ENCODE measurements at places on chromosomes 1 and 21.

DNA sequence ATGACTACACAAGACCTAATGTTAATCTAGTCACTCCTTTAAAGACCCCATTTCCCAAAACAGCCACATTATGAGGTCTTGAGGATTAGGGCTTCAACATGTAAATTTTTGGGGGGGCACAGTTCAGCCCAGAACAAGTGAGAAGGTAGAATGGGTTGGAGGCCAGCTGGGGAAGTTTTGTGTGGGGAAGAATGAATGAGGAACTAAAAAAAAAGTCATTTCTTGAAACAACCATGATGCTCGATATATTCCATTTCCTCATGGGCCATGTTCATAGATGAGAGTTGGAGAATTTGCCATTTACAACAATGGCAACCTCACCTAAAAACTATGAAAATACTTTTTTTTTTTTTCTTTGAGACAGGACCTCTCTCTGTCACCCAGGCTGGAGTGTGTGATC is 14.5 kb downstream of the NLRP3 start:
- DNase-seq: no peak

- no peak for DNase-seq
Observed at GRCh38 chr1:7295946-7296345, 475.1 kb upstream of the VAMP3 start.

- no peak for DNase-seq
Observed at GRCh38 chr1:246678816-246679793, 45.1 kb upstream of the SCCPDH start.

DNA sequence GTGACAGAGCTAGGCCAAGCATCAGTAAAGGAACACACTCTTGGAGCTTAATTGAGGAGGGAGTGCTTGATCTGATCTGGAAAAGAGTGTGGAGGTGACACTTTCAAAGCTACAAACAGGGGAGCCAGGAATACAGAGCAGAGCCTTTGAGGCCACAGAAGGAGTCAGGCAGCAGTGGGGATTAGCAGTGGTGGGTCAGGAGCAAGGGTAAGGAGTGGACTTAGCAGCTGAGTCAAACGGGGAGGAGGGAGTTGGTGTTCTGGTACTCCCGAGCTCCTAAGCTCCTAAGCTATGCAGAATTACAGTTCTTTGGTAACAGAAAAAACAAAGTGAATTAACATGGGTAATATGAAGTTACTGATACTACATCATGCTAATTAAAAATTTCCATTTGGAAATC is 14.5 kb downstream of the RAB4A start:
- no peak for DNase-seq

GRCh38 chr1:46677339-46677738 is 5.7 kb downstream of the TEX38 start:
- no peak for DNase-seq

DNA sequence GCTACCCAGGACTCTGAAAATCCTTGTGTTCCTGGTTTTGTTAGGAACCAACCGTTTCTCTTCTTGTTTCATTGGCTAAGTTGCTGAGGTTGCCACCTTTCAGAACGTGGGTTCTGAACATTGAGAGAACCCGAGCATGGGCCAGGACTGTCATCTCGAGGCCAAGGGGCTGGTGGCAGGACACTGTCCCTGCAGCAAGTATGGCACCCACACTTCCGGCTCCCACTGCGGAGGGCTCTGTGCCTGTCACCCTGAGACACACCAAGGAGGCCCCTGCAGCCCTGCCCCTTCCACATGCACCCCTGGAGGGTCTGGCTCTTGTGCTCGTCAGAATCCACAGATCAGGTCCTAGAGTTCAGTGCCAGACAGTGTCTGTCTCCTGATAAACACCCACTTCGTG is 39.1 kb upstream of the LRRC3 start:
- no peak for DNase-seq

GRCh38 chr1:175865041-175865766 is 121.8 kb upstream of the TNR start:
- DNase-seq: no peak

GRCh38 chr1:208008534-208008933 is 97.6 kb upstream of the CD34 start:
- no peak for DNase-seq

- DNase-seq: no peak
Observed at GRCh38 chr21:34949499-34949898, 99.6 kb downstream of the RUNX1 start.

- DNase-seq: no peak
Observed at GRCh38 chr1:67843331-67843730, 10.1 kb upstream of the GNG12 start.

GRCh38 chr1:222416001-222416791 is 131.7 kb downstream of the HHIPL2 start:
- no peak for DNase-seq

DNA sequence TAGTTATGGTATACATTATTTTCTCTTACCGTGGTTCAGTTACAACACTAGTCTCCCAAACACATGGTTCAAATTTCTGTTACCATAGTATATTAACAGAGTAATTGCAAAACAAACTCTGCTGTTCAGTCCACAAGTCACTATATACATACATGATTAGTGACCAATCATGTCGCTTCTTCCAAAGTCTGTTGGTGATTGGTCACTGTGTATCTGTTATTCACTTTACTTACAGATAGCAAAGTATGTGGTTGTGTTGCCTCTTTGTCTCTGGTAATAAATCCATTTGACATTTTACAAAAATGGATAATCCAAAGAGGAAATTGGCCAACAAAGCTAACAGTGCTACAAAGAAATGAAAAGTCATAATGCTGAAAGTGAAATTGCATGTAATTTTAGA is 107.2 kb downstream of the RABGAP1L start:
- DNase-seq: no peak

- no peak for DNase-seq
Observed at GRCh38 chr1:58619286-58620054, 42.4 kb upstream of the TACSTD2 start.

GRCh38 chr1:160522136-160522535 is 919 bp downstream of the SLAMF6 start:
- DNase-seq: no peak

DNA sequence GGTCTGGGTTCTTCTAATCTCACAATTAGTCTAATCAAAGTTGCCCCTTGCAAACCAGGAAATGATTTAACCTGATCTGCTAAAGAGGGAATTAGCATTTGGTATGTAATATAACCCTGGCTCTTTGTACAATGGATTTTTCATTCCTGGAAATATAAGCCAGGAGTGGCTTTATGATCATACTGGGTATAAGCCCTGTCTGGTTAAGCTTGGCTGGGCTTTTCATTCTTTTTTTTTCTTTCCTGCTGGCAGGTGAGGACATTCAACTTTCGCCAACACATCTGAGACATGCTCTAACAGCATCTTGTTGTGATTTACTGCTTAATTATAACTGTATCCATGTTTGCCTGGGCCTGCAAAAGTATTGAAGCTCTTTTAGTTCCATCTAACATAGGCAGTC is 20.4 kb upstream of the SDE2 start:
- no peak for DNase-seq

- DNase-seq: no peak
Observed at GRCh38 chr1:202170726-202171125, 10.3 kb upstream of the PTPN7 start.

GRCh38 chr1:207920444-207921021 is 9.6 kb upstream of the CD34 start:
- DNase-seq: no peak

- no peak for DNase-seq
Observed at GRCh38 chr1:175842550-175842949, 99.2 kb upstream of the TNR start.

GRCh38 chr1:181424786-181425403 is 58.4 kb upstream of the CACNA1E start:
- peak; percentile 64 for DNase-seq

GRCh38 chr1:153510984-153511410 is 24.8 kb downstream of the S100A6 start:
- DNase-seq: peak; percentile 76

DNA sequence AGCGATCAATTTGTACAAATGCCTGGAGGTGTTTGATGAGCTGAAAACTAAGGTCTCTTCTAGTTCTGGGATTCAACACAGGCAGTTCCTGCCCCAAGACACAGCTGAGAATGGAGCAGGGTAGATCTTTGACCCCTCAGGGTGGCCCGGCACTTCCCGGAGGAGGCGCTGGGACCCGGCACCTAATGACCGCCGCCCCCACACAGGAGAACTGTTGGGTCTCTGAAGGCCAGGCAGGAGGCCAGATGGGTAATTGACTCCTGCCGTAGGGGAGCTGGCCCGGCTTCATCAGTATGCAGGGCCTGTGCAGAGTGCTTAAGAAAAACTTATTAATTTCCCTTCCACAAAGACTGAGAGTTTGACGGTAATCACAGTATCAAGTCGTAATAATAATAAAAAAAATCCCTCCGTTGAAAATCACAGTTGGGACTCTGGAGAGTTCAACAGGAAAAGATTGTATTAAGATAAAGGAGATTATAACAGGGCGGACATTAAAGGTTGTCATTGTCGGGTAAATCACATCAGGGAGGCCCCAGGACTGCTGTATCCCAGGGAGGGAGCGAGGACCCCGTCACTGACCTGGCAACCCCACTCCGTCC is 51.7 kb downstream of the UBIAD1 start:
- no peak for DNase-seq

- DNase-seq: no peak
Observed at GRCh38 chr1:26161415-26162219, 2.7 kb downstream of the FAM110D start.

DNA sequence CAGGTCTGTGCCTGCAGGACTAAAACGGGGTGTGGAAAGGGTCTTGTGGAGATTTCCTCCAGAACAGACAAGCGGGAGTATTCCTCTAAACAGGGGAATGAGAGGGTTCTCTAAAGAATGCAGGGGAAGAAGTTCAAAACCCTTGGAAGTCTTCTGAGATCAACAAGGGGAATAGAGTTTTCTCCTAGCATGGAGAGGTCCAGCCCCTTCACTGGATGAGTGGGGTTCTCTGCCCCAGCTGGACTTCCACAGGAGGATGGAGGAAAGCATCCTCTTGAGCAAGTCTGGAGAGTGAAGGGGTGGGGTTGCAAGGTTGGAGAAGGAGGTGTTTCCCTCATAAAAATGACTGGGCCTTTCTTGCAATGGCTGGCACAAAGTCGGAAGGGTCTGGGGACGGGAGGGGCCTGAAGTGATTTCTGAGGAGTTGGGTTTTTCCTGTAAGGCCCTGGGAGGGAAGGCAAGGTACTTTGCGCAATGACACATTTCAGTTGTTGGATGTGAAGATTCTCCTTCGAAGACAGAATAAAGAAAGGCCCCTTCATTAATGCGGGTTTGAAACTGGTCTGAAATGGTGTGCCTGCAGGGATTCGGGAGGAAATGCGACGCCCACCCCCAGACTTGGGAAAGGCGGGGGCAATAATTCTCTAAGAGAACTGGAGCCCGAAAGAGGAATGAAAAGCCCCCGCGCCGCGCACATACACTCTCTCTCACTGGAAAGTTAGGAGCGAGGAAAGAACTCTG is 884 bp downstream of the SPATA6 start:
- DNase-seq: peak; percentile 18

DNA sequence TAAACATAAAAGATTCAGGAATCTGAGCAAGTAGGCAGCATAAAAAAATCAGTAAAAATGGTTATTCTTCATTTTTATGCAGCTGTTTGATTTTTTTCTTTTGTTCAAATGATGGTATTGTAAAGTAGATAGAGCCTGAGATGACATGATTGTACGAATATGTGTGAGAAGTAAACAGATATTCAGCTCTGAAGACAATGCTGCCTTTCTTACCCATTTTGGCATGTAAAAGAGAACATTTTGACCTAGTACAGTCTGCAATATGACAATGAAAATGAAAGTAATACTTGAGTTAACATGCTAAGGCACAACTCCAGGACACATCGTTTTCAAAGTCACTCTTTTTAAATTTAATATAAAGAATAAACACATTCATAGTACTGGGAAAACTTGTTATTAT is 95.7 kb upstream of the NCAM2 start:
- no peak for DNase-seq

GRCh38 chr1:61993331-61993961 is 201.2 kb upstream of the L1TD1 start:
- DNase-seq: no peak

- DNase-seq: no peak
Observed at GRCh38 chr1:229156872-229157271, 114.0 kb upstream of the RAB4A start.

GRCh38 chr1:10510520-10511493 is 36.1 kb downstream of the PEX14 start:
- DNase-seq: no peak

DNA sequence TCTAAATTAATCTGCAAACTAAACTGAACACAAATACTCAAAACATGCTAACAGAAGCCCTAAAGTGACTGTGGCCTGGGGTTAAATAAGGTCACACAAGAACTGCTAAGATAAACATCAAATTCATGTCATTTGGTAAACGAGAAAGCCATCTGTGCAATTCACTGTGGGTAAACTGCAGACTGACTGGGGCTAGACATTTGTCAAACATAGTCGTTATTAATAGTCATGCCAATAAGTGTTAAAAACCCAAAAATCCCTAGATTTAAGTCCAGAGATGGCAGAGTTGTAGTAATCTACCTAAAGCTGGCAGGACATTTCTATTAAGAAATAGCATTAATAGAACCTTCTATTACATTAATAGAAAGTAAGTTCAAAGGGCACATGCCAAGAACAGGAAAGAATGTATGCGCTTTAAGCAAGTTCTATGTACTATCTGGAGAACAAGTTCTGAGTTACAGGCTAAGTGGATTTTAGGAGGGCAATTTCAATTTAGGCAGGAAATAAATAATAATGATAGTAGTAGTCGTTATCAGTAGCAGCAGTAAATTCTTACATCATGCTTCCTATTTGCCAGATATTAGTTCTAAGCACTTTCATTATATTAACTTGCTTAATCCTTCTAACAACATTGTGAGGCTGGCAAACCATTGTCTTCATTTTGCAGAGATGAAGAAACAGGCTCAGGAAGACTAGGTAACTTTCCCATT is 8.6 kb downstream of the EDEM3 start:
- no peak for DNase-seq

DNA sequence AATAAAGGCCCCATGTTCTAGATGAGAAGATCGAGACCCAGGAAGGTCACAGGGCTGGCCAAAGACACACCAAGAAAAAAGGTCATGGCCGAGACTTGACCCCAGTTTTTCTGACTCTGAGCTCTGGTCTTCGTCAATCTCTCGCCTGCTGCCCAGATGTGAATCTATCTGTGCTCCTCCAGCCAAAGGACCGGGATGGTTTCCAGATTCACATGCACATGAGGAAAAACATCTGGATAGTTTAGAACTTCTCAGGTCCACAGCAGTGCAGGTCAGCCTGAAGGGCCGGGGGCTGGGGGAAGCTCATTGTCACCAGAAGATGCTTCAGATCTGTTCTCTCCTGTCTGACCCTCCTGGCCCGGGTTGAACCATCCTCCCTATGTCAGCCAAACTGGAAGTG is 49.0 kb downstream of the KCNN3 start:
- DNase-seq: no peak

DNA sequence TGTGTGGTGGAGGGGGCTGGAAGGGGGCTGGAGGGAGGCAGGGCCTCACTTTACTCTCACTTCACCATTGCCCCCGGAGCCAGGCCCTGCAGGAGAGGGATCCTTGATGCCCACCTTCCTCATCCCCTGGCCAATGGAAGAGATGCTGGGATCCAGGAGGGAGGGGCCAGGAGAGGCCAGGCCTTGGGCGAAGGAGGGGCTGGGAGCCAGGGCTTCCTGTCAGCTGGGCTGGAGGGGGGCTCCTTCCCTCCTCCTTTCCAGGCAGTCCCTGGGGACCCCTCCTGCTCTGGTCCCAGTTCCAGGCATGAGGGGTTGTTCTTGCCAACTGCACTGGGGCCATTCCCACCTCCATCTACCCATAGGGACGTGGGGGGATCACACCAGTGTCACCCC is 5.7 kb downstream of the AHDC1 start:
- no peak for DNase-seq
